Fibroblast of gingiva (primary cell): ENCODE measurements at places on chromosomes 7 and 10.

- DNase-seq = no peak
Observed at GRCh38 chr7:43303740-43304241, 191.3 kb downstream of the HECW1 start.

- no peak for DNase-seq
Observed at GRCh38 chr7:13986208-13986607, 3.3 kb downstream of the ETV1 start.

- no peak for DNase-seq
Observed at GRCh38 chr10:106175760-106176377, 988.6 kb downstream of the SORCS1 start.

DNA sequence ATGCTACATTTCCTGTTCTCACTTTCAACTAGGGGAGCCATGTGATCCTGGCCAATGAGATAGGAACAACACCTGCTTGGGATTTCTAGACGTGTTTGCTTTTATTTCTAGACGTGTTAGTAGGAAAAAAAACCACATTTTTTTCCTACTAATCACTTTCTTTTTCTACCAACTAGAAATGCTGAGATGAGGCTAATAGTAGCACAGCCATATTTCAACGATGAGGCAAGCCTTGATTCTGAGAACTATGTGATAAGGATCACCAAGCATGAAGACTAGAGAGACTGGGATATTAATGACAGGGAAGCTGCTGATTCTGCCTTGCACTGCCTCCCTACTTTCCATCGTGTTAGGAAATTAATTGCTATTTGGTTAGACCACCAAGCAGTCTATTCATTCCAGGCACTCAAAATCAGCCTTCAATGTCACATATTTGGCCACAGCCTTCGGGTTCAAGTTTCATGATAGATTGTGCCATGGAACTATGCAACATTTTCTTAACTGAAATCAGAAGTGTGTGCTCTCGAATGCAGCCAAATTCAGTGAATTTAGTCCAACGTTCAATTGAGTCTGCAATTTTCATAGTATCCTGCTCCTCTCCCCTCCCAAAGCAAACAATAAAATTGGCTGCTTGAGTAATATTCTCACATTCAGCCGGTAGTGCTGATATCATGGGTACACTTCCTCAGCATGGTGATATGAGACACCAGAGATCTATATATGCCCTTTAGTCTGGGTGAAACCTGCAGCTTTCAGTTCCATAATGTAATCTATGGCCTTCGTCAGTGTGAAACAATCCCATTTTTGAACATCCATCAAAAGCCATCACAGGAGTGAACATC lies 98.1 kb downstream of the GPR37 start:
- no peak for DNase-seq

DNA sequence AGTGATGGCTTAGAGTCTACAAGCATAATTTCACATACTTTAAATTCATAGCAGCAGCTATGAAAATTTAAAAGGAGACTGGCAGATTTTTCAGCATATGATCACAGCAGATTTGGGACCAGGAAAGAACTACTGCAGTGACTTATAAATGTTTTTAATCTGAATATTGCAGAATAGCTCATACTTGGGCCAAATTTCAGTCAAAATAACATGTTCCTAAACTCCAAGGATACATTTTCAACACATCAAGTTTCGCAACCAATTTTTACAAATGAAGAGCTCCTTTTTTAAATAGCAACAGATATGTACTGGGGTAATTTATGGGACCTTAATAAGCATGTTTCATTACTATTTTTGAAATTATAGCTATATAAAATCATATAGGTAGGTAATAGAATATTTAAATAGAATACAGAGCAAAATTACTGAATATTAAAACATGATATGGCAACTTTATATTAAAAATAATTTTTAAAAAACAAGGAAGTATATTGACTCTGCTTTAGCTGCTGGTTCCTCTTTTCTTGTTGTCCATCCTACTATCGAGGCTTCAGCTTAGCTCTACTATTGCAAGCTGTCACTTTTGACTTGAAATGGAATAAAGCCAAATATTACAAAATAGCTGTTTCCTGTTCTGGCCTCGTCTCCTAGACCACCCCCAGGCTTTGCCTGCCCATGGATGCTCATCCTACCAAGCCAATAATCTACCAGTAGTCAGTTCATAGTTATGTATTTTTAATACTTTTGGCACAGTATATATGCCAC lies 123.1 kb downstream of the NRBF2 start:
- DNase-seq = peak; percentile 83

DNA sequence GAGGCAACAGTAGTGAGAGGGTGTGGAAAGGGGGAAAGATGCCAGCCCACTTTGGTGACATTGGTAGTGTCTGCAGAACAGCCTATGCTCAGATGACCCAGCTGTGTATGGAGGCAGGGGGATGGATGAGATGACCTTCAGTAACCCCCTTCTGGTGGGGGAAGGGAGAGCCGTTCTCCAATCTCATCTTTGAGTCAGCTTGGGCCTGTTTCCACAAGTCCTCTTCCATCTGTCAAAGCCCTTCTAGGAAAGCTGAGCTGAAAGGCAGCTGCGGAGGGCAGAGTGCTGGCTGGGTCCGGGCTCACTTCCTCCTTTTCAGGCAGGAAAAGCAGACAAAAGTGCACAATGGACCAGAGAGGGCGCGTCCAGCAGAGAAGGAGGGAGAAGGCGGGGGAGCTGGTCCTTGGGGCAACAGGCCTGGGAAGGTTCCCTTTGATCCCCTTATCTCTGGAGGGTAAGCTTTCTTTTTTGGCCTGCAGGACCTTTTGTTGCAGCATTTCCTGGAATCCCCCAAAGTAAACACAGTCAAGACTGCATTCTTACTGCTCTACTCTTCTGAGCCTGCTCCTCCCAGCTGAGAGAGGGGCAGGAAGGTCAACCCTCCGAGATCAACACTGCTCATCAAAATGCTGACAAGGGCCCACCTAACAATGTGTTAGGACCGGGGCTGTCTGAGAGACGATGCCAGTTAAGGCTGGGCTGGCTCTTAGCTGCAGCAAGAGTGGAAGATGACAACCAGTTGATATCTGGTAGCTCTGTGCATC lies 1.2 kb upstream of the LRMDA start:
- DNase-seq = no peak

DNA sequence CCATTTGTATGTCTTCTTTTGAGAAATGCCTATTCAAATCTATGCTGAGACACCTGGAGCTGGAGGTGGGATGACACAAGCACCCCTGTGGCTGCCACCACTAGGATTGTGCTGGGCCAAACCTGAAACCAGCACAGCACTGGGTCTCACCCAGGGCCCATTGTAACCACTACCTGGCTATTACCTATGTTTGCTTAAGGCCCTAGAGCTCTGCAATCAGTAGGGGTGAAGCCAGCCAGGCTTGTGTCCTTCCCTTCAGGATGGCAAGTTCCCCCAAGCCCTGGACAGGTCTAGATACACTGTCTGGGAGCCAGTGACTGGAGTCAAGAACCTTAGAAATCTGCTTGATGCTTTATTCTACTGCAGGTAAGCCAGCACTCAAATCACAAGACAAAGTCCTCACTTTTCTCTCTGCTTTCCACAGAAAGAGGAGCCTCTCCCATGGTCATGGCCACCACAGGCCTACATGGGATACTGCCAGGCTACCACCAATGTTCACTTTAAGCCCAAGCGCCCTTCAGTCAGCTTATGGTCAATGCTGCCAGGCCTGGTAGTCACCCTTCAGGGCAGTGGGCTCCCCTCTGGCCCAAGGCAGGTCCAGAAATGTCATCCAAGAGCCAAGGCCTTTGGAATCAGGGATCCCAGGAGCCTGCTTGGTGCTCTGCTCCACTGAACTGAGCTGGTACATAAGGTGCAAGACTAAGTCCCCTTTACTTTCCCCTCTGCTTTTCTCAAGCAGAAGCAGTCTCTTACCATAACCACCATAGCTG lies 105.3 kb downstream of the BMS1 start:
- no peak for DNase-seq

GRCh38 chr10:96973809-96974747 lies 142.0 kb downstream of the LCOR start:
- DNase-seq = peak; percentile 50

GRCh38 chr10:97921581-97922021 lies 72.0 kb downstream of the GOLGA7B start:
- DNase-seq = no peak

DNA sequence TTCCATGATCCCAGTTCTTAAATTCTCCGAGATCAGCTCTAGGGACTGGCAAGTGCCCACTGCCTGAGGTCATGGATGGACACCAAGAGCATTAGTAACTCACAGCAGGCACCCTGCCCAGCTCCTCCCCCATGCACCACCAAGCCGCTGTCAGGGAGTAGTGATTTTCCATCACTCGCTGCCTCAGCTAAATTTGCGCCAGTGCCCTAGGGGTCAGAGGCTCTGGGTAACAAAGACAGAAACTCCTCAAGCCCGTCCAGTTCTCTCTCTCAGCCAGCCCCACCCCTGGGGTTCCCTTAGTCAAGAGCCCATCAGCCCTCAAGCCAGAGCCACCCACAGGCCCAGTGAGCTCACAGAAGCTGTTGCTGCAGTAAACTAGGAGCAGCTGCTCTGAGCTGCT lies 30.0 kb downstream of the PAX2 start:
- no peak for DNase-seq

- DNase-seq = no peak
Observed at GRCh38 chr10:120598386-120598785, 141.4 kb downstream of the PLPP4 start.

DNA sequence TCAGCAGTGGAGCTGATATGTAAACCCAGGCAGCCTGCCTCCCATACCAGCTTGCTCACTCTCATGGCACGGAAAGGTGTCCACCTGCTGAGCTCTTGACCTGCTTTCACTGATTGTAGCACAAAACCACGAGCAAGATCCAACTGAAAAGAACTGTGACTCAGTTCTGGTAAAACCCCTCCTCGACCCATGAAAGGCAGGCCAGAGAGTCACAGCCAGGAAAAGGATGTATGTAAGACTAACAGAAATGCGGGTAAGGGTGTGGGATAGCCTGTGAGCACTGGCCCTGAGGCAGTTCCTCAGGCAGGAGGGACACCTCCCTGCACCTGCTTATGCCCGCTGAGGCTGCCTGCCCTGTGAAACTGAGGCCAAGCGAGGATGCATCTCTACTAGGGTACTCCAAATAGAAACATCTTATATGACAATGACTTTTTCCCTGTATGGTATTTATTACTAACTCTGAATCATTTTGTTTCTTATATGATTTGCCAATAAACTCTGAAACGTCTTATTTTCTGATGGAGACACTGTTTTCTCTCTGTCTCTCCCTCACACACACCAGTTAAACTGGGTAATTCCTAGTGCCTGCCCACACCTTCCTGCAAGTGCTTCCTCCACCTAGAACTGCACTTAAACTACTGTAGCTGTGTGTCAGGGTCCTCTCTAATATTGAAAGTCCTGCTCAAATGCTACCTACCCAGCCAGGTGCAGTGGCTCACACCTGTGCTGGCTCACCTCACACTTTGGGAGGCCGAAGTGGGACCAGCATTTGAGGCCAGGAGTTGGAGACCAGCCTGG lies 73.3 kb upstream of the GHITM start:
- no peak for DNase-seq

GRCh38 chr10:64067009-64067606 lies 545.9 kb downstream of the REEP3 start:
- no peak for DNase-seq

GRCh38 chr7:132592231-132592920 lies 16.1 kb upstream of the PLXNA4 start:
- DNase-seq = no peak

DNA sequence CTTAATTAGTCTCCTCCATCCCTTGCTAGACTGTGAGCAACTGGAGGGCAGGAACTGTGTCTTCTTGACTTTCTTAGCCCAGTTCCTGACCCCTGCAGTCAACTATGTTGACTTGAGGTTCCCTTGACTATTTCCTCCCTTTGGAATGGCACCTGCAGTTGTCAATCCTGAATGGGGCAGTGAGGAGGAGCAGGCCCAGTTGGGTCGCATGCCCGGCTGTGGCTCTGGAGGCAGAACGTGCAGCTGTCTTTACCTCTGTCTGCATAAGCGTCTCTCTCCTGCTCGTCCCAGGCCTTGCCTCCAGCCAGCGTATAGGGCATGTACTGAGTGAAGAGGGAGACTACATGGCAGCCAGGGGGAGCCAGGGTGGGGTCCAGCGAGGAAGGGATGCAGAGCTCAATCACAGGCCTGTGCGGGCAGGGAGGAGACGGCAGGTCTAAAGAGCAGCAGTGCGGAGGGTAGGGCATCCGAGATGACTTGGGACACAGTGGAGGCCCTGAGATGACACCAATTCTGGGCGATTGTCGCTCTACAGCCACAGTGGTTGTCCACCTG lies 26.8 kb downstream of the PYROXD2 start:
- no peak for DNase-seq

GRCh38 chr7:132972745-132973144 lies 109.1 kb downstream of the CHCHD3 start:
- peak; percentile 28 for DNase-seq

- DNase-seq = no peak
Observed at GRCh38 chr7:20831956-20832355, 45.3 kb upstream of the SP8 start.
